ENCODE measurements at places on chromosomes 12 and 14.

GRCh38 chr12:114817571-114818425, 133.8 kb upstream of the TBX3 start:
- no peak for DNase-seq

DNA sequence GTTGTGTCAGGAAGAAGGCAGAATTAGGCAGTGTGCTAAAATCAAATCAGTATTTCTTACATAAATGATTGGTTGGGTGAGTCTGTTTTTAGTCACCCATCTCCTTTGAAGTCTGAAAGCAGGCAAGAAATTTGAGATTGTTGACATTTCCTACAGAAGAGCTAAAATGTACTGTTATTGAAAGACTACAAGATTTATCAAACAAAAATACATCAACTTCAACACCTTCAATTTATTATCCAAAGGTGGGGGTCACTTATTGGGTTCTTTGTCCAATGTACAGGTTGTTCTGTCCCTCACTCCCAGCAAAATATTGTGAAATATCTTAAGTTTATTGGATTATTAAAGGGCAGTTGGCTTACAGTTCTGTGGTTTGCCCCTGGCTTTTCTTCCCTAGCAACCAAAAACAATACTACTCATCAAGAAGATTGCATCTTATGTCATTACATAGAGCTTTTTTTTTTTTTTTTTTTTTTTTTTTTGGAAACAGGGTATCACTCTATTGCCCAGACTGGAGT, 20.6 kb upstream of the PKP2 start:
- DNase-seq = no peak

GRCh38 chr12:55695349-55695748, 12.4 kb downstream of the ITGA7 start:
- DNase-seq = no peak

DNA sequence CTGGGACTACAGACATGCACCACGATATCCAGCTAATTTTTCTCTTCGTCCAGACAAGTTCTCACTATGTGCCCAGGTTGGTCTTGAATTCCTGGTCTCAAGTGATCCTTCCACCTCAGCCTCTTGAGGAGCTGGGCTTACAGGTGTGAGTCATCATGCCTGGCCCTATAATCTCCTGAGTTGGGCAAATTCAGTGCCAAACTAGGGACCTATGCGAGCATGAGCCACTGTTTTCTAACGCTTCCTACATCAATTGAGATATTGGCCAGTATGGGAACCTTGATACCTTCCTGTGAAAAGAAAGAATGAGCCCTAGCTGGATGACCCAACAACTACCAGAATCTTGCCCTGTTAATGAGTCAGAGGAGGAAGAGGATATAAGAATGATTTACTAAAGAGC, 585.2 kb downstream of the C12orf50 start:
- DNase-seq = no peak

GRCh38 chr14:71524320-71524982, 407.8 kb upstream of the RGS6 start:
- DNase-seq = no peak

DNA sequence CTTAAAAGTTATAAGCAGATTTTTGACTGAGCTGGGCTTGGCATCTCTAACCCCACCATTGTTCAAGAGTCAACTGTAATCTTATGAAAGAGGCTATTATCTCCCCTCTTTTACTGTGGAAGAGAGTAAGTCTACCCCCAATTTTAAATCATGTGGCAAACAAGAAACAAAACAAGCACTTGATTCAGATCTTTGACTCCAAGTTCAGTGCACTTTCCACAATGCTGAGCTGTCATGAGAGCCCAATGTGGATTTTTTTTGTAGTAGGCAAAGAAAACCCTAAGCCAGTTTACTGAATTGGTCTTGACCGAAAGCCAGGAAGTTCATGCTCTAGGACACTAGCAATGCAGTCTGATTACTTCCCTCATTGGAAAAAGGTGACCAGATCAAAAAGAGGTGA, 306.2 kb downstream of the GALC start:
- DNase-seq = no peak

GRCh38 chr14:93725002-93725582, 63.2 kb downstream of the PRIMA1 start:
- DNase-seq = no peak
